A549 treated with CpdA at 1 μM for 4 hours (cell line): ENCODE measurements at places on chromosomes 3 and 15. TPM values are rescaled to one million over a fixed set of nuclear protein-coding genes. Genes with fewer than 3 reads are reported as not detected.

Gene GP5
- total RNA-seq: 0.01 TPM in 1 of 5 replicates, not detected in the others

Gene DLL4
- total RNA-seq: 0.62 to 0.68 TPM (median 0.65 TPM) in 5 replicates

Gene CCDC9B
- total RNA-seq: 14.7 to 20.5 TPM (median 17.0 TPM) in 5 replicates

Gene SATB1
- total RNA-seq: 0.08 to 0.13 TPM (median 0.09 TPM) in 3 of 5 replicates, not detected in the others

Gene BUB1B
- 28.2 to 33.9 TPM (median 30.0 TPM) in 5 replicates for total RNA-seq

Gene FGF12
- 0.34 to 1.0 TPM (median 0.61 TPM) in 5 replicates for total RNA-seq

Gene FBXO40
- total RNA-seq: not detected in 5 replicates

Gene NR1I2
- total RNA-seq: not detected in 5 replicates

Gene FBXW12
- total RNA-seq: not detected in 5 replicates

Gene PIF1
- 16.2 to 23.1 TPM (median 20.2 TPM) in 5 replicates for total RNA-seq

Gene AVEN
- 20.7 to 25.9 TPM (median 24.3 TPM) in 5 replicates for total RNA-seq

Gene CDHR4
- 0.16 to 0.53 TPM (median 0.40 TPM) in 5 replicates for total RNA-seq

Gene CD200
- total RNA-seq: not detected in 5 replicates

Gene POLQ
- total RNA-seq: 6.4 to 7.5 TPM (median 6.6 TPM) in 5 replicates

Gene CCR3
- total RNA-seq: not detected in 5 replicates

Gene CAMKV
- total RNA-seq: 0.29 to 0.51 TPM (median 0.37 TPM) in 5 replicates

Gene BLM
- total RNA-seq: 10.9 to 14.5 TPM (median 12.9 TPM) in 5 replicates

Gene CACNA2D3
- total RNA-seq: 0.02 TPM in 1 of 5 replicates, not detected in the others

Gene RMDN3
- total RNA-seq: 21.1 to 24.4 TPM (median 22.7 TPM) in 5 replicates

Gene DCLK3
- total RNA-seq: not detected in 5 replicates

Gene LCTL
- 0.03 to 0.14 TPM (median 0.08 TPM) in 3 of 5 replicates, not detected in the others for total RNA-seq

Gene SH2D7
- total RNA-seq: not detected in 5 replicates

Gene SCG5
- total RNA-seq: 2.1 to 2.6 TPM (median 2.3 TPM) in 5 replicates

Gene ISLR2
- 0.13 to 0.27 TPM (median 0.15 TPM) in 5 replicates for total RNA-seq

Gene FMN1
- 0.27 to 0.59 TPM (median 0.41 TPM) in 5 replicates for total RNA-seq

Gene C3orf80
- 1.9 to 2.3 TPM (median 2.1 TPM) in 5 replicates for total RNA-seq

Gene CNTN3
- not detected in 5 replicates for total RNA-seq

Gene GPR27
- 3.0 to 3.3 TPM (median 3.2 TPM) in 5 replicates for total RNA-seq

Gene SLC22A13
- total RNA-seq: 0.06 to 0.12 TPM (median 0.10 TPM) in 3 of 5 replicates, not detected in the others

Gene ITGB5
- total RNA-seq: 328 to 412 TPM (median 391 TPM) in 5 replicates

Gene RASL12
- total RNA-seq: 0.09 to 0.16 TPM (median 0.11 TPM) in 4 of 5 replicates, not detected in the other

Gene BAHD1
- total RNA-seq: 10.5 to 12.7 TPM (median 11.5 TPM) in 5 replicates

Gene CLDN16
- 0.02 to 0.15 TPM (median 0.06 TPM) in 3 of 5 replicates, not detected in the others for total RNA-seq

Gene TUSC7
- total RNA-seq: not detected in 5 replicates

Gene PAQR9
- 2.4 to 3.8 TPM (median 3.4 TPM) in 5 replicates for total RNA-seq

Gene SLC28A2
- not detected in 5 replicates for total RNA-seq

Gene SV2B
- total RNA-seq: 0.02 to 0.13 TPM (median 0.03 TPM) in 3 of 5 replicates, not detected in the others
